Epithelial cell of esophagus (primary cell): ENCODE measurements at places on chromosomes 7 and 10.
A peak's percentile ranks its signal among the peaks of the same experiment; 100 is the strongest.

DNA sequence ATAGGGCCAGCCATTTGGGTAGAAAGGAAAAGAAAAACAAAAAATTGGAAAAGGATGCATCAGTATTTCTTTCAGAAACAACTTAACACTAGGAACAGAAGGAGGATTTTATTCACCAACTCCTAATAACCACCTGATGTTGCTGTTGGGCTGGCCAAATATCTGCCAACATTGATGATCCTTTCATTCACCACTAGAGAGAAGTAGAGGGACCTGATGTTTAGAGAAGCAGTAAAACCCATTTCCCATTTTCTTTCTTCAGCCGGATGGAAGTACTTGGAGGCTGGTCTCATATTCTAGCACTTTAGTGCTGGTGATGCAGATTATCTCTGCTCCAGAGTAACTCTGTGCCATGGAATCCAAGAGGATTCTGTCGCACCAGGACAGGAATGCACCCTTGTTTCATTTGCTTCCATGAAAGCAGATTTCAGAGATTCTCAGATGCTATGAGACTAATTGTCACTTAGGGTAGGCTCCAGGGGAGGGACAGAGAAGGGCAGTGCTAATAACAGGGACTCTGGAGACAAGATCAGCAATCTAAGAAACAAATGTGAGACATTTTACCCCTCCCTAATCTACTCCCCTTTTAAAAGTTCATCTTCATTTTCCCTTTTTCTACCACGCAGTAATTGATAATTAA lies 3.1 kb downstream of the KLLN start:
- peak; percentile 75 for DNase-seq

DNA sequence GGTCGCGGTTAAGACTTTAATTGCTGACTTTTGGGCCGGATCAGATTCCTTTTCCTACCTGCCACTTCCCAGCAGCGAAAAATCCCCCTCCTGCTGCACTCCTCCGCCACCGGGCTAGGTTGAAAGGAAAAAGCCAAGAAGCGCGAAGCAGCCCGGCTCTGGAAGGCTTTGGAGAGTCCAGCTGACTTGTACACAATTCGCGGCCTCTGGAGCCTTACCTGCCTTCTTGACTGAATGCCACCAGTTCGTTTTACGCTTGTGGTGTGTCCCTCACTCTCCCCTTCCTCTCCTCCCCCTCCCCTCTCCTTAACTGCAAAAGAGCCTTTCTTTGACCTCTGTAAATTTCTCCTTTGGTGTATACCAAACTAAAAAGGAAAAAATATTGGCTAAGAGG lies 2.7 kb upstream of the FEZF1 start:
- DNase-seq, result no peak

DNA sequence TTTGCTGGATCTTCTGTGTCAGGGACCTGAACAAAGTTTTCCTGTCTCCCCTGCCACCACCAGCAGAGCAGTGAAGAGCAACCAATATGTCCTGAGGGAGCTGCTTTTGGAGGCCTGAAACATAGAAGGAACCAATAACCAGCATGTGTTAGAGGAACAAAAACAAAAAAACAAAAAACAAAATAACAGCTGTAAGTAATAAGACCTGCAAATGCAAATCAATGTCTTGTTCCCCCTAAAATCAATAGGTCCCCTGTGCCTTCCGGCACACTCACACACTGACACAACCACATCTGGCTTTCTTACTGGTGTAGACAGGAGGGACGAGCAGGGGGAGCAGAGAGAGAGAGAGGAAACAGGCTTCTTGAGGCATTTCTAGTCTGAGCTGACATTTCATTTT lies 94.1 kb downstream of the NRG3 start:
- no peak for DNase-seq

DNA sequence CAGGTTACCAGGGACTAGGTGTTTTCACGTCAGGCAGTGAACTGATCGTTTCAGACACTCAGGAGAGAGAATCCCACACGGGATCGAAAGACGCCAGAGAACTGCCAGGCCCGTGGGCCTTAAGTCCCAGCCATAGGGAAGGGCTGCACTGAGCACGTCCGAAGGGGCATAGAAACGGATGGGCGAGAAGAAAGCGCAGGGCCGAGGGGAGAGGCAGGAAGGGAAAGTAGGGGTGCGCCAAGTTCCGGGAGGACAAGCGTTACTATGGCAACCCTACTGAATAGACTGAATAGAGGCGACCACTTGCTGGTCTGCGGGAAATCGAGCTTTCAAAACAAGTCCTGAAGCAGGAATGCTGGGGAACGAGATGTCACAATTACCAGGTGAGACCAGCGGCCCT lies 421.3 kb upstream of the NUPR2 start:
- DNase-seq, result no peak

GRCh38 chr10:6877336-6877721 lies 297.3 kb upstream of the PRKCQ start:
- no peak for DNase-seq

DNA sequence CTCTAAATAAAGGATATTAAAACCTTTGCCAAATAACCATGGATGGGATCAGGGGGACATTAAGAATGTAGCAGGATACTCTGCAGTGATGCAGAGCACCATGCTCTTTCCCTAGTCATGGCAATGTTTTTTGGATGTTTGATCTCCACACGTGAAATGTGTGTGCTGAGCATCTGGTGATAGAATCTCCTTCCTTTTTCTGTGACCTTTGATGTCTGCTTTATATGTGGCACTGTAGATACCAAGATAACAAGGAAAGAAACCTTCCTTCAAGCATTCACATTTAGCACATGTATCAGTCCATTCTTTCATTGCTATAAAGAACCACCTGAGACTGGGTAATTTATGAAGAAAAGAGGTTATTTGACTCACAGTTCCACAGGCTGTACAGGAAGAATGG lies 87.7 kb upstream of the CYP2C9 start:
- DNase-seq, result no peak

- peak; percentile 15 for DNase-seq
Observed at GRCh38 chr7:51328351-51328801, 11.8 kb upstream of the COBL start.

GRCh38 chr7:50416527-50417182 lies 33.5 kb downstream of the FIGNL1 start:
- no peak for DNase-seq

DNA sequence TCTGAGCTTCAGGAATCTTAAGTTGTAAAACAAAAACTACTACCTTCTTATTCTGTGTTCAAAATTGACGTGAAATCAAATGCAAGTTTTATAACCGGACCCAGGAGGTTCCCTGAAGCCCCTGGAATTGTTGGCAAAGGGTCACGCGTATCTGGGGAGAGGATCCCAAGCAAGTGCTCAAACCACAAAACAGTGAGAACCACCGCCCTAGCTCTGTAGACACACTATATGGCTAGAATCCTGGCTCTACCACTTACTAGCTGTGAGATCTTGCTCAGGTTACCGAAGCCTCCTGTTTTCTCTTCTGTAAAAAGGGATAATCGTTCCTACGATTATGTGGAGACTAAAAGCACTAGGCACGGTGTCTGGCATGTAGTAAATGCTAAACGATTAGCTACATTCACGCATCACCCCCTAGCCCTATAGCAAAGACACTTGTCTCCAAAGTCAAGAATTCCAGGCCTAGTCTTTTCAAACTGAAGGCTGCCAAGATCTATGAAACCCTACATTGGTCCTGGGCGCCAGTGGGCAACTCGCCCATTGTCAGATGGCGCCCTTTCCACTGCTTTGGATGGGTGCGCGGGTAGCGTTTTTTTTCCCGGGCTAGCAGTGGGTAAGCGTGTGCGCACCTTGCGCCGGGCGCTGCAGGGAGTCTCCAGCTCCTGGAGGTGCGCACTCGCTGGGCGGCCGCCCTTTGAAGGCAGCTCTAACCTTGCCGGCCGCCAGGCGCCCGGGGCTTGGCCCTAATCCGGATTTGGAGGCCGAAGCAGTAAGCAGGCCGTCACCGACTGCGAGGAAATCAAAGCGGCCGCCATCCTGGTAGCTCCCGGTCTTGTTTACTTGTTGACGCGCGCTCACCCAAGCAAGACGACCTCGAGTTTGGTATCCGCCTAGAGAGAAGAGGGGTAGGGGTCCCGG lies 11.6 kb upstream of the NKX2-3 start:
- DNase-seq, result no peak

- no peak for DNase-seq
Observed at GRCh38 chr7:26978146-26978545, 113.8 kb upstream of the SKAP2 start.

- no peak for DNase-seq
Observed at GRCh38 chr10:44818041-44818649, 93.0 kb upstream of the TMEM72 start.
